ENCODE measurements at places on chromosomes 6 and 20. TPM values are rescaled to one million over a fixed set of nuclear protein-coding genes. Genes with fewer than 3 reads are reported as not detected.

- DNase-seq = peak; percentile 73
Measured at GRCh38 chr20:610130-611046, at the start of gene TCF15. Gene TCF15 (minus strand): TSS chr20:610309. CDS start chr20:610237, 72 bp downstream.

DNA sequence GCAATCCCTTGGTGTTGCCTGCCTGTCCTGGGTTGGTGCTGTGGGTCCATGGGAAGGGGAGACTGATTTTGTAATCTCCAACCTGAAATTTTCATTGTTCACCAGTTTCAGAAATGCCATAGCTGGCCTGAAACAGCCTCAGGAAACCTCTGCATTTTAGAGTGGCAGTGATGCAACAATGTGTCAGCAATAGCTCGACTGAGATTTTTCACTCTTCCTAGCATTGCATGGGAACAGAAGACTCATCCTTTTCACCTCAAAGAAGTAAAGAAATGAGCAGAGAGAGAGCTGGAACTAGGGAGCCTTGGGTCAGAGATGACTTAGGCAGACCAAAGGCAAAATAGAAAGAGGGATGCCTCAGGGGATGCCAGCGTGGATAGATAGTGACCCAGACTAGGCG is 23.7 kb upstream of the TMEM14A start:
- no peak for DNase-seq

Gene GTSF1L
- polyA plus RNA-seq = not detected

- DNase-seq = peak; percentile 15
Measured at GRCh38 chr20:32179515-32179914, 28.0 kb downstream of the PLAGL2 start.

- no peak for DNase-seq
Measured at GRCh38 chr6:108452711-108453195, 108.0 kb upstream of the FOXO3 start.

Gene BPIFB1
- polyA plus RNA-seq = not detected

Gene CLPSL1
- polyA plus RNA-seq = not detected

Gene SLC35F1
- 0.04 TPM for polyA plus RNA-seq

DNA sequence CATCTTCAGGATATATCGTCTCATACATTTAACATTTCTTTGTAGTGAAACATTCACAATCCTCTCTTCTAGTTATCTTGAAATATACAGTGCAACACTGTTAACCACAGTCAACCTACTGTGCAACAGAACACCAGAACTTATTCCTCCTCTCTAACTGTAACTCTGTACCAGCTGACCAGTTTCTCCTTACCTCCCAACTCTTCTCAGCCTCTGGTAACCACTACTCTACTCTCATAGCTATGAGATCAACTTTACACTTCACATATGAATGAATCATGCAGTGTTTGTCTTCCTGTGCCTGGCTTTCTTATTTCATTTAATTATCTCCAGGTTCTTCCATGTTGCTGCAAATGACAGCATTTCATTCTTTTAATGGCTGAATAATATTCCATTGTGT is 337.6 kb downstream of the BTBD9 start:
- DNase-seq = no peak

Gene DDO
- 1.7 TPM for polyA plus RNA-seq

- no peak for DNase-seq
Measured at GRCh38 chr6:119481976-119482375, 132.4 kb upstream of the MAN1A1 start.

Gene OLIG3
- polyA plus RNA-seq = not detected

- peak; percentile 77 for DNase-seq
Measured at GRCh38 chr6:37074053-37074827, 68.8 kb downstream of the FGD2 start.

- DNase-seq = no peak
Measured at GRCh38 chr20:46154305-46154704, 36.2 kb downstream of the CD40 start.

Gene FAM184A
- polyA plus RNA-seq = 0.48 TPM

Gene GSTA4
- 20.1 TPM for polyA plus RNA-seq

DNA sequence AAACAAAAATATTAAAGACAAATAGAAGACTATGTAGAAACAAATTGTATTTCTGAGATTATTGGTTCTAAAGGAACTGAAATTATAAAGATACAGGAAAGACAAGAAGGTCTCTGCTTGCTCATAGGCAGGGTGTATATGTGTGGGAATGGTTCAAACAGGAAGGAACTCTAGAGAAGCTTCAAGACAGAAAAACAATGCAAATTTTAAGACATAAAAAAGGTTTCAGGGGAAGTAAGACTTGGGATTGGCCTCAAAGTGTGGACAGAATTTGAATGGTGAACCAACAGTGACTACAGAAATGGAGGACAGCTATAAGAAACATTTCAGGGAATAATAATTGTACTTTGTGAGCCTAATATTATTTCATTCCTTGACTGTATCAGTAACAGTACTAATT is 50.3 kb downstream of the OR2B2 start:
- DNase-seq = no peak

DNA sequence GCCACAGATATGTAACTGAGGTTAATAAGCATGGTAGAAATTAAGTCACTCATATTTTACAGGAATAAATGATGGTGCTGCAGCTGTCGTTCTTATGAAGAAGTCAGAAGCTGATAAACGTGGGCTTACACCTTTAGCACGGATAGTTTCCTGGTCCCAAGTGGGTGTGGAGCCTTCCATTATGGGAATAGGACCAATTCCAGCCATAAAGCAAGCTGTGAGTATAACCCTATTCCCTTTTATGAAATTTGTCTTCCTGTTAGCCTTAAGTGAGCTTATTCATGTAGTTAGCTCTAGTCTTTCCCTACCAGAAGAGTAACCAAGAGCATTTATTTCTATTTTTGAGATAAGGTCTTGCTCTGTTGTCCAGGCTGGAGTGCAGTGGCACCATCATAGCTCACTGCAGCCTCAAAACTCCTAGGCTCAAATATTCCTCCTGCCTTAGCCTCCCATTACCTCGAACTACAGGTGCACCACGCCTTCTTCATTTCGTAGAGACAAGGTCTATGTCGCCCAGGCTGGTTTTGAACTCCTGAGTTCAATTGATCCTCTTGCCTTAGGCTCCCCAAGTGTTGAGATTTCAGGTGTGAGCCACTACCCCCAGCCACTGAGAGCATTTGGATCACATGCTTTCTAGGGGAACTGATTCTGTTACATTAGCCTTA is 12.0 kb downstream of the TCP1 start:
- no peak for DNase-seq

Gene CCN2
- polyA plus RNA-seq = 4.1 TPM

DNA sequence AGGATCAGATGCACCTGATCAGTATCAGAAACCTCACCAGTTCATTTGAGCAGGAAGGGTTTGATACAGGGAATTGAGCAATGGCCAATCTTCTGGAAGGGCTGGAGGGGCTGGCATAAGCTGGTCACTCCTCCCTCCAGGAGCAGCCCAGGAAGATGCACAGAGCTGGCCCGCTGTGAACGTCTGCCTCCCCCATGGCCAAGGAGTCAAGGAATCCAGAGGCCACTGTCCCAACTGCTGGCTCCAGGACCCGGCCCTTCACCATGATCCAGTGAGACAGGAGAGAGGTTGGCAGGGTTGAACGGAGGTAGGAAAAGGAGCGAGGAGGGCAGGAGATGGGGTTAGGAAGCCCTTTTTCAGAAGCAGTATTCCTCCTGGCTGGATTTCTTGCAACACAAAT is 113.9 kb upstream of the CST7 start:
- no peak for DNase-seq

Gene TOMM34
- polyA plus RNA-seq = 10.4 TPM

Gene HSPA1B
- polyA plus RNA-seq = 148 TPM

- no peak for DNase-seq
Measured at GRCh38 chr20:50014570-50015562, 32.1 kb downstream of the SNAI1 start.

- DNase-seq = no peak
Measured at GRCh38 chr6:155120034-155120433, 124.9 kb downstream of the TIAM2 start.

Measured in psoas muscle (tissue), 8 donors.